Skin of body (tissue), 3 donors: ENCODE measurements at places on chromosomes 3 and 15.

DNA sequence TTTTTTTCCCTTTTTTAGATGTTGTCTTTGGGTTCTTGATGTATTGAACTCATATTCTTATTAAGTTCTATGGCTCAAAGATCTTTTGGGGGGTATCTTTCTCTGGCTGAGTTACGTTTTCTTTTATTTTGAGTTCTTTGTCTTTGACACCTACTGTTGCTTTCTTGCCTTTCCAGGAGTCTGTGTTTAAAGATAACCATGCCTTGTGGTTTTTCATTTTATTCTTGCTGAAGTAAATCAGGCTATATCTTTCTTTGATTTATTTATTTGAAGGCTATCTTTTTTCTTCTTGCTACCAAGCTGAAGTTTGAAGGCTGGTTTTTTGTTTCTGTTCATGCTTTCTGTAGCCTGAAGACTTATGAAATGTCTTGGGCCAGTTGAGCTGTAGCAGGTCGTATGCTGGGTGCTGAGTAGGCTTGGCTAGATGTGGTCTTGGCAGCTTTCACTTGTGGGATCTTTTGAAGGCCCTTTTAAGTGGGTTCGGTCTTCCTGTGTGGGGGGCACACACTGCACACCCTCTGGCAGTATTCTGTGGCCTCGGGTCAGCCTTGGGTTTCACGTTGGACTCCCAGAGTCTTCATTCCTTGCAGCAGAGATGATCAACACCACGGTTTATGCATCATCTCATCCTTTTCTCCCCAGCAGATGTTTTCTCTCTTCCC, 17.5 kb downstream of the SLCO3A1 start:
- DNase-seq = no peak

- no peak for DNase-seq
These were observed 127.0 kb downstream of the TPRG1 start for GRCh38 chr3:189298469-189299375.

DNA sequence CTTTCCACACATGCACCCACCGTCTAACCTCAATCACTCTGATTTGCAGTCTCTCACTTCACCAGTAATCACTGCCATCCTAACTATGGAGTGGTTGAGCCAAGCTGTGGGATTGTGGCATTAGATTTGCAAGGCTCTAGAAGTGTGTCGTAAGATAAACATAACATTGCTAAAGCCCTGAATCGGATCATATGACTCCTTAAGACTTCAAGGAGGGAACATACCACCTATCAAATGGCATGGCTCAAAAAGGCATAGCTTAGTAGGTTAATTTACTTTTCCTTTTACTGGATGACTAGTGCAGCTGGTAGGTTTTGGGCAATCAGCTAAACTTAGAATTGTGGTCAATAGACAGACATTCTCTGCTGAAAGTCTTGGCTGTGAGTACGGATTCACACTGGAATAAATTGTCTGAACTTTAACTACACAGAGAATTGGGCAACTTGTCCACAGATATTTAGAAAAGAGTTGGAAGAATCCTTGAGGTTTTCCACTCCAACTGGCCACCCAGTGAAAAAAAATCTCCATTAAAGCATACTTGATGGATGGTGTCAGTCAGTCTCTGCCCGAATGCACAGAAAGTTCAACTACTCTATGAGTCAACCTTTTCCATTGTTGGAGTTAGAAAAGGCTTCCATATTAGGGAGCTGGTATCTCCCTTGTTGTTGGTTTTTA, 476.7 kb upstream of the CBLB start:
- no peak for DNase-seq

- no peak for DNase-seq
These were observed 14.9 kb downstream of the PLEKHO2 start for GRCh38 chr15:64856429-64857145.

DNA sequence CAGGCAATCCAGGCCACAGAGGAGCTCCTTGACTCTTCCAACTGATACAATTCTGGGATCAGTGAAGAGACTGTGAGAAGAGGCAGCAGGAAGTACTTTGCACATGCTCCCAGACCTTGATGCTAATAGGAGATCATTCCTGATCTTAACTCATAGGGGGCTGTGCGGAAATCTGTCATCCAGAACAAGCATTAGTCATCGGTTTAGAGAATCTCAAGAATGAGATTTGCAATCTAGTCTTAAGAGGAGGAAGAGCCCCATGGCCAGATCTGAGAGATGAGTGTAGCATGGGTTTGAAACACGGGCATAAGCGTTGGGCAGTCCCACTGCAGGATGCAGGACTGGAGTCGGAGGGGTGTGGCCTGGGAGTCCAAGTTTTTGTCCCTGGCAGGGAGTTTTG, 1081.1 kb downstream of the NAALADL2 start:
- DNase-seq = no peak

DNA sequence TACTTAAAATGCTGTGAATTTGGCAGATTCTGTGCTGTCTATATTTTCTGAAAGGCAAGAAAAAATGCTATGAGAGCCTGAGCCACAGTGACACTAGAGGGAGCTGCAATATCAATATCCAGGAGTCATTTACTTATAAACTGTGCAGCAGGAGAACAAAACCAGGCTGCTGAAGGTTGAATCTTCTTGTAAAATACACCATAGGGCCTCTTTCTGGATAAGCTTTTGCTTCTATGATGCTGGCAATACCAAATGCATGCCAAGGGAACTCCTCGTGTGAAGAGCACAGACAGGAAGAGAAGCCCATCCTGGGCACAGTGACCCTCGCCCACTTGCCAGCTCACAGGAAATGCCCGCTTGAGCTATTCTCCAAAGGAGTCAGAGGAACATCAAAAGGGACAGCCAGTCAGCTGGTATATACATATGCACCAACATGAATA, 48.0 kb upstream of the TSPAN3 start:
- peak; percentile 81 for DNase-seq

- DNase-seq = no peak
These were observed 42.7 kb upstream of the TFRC start for GRCh38 chr3:196124608-196125007.

DNA sequence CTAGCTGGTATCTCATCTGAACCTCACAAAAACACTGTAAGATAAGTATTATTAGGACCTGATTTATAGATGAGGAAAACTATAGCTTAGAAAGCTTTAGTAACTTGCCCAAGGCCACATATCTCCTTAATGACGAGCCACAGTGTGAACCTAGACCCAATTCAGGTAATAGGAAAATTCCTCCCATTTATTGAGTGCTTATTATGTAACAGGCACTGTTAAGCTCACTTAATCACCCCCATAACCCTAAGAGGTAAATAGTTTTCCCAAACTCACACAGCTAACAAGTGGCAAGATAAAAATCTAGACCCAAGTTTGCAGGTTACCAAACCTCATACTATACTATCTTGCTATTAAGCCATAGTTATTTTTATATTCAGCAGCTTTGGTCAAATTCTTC, 7.9 kb downstream of the WDR5B start:
- no peak for DNase-seq

- DNase-seq = peak; percentile 72
These were observed 27.6 kb downstream of the SLC28A1 start for GRCh38 chr15:84911879-84912660.

- DNase-seq = no peak
These were observed 424.1 kb upstream of the KCNMB2 start for GRCh38 chr3:178112134-178112533.
